Stromal cell of bone marrow (primary cell): ENCODE measurements at places on chromosomes 3 and 15.

GRCh38 chr3:129686941-129687340 is 80.5 kb upstream of the PLXND1 start:
- no peak for DNase-seq

- DNase-seq, result no peak
Observed at GRCh38 chr3:130679218-130679617, 67.4 kb downstream of the PIK3R4 start.

GRCh38 chr3:171088964-171089754 is 62.6 kb upstream of the SLC2A2 start:
- peak; percentile 60 for DNase-seq

DNA sequence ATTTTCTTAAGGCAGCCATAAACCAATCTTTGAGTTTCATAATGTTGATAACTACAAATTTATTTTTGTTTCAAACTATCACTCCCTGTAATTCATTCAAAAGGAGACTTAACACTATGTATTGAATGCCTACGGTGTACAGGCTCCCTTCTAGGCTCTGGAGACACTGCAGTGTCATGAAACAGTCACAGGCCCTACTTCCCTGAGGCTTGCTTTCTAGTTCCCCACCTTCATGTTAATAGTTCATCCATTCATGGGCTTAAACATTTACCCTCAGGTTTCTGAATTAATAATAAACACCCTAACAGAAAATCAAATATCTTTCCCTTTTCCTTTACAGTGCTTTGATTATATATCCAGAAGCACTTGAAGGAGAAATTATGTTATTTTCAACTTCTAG is 168.7 kb downstream of the CHL1 start:
- DNase-seq, result no peak

GRCh38 chr3:170992854-170993253 is 33.7 kb downstream of the SLC2A2 start:
- DNase-seq, result no peak

DNA sequence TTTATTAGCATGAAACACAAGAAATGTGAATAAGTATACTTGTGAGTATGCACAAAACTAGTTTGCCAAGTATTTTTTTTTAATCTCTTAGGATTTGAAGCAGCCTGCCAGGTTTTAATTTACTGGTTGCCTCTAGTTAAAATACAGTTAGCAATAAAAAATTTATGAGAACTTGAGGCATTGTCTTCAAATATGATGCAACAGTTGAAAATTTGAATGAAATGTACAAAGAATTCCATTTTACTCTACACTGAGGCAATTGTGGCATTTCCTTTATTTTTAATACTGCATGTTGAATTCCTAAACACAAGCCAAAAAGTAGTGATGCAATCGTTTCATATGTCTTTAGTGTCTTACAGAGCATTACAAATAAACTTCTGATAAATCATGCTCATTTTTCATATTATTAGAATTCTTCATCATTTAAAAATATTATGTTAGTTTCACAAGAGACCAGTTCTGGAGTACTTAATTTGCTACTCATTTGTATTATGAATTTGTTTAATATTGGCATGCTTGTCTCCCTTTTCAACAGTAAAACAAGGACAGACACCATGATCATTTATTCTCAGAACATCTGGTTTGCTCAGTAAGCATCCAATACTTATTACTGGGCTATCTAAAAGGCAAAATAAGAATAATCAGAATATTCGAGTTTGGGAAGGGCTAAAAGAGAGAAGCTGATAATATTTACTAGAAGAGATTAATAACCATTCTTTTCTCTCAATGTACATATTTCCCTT is 124.8 kb upstream of the PTX3 start:
- DNase-seq, result peak; percentile 87

- no peak for DNase-seq
Observed at GRCh38 chr15:61680260-61681037, 379.8 kb downstream of the VPS13C start.

DNA sequence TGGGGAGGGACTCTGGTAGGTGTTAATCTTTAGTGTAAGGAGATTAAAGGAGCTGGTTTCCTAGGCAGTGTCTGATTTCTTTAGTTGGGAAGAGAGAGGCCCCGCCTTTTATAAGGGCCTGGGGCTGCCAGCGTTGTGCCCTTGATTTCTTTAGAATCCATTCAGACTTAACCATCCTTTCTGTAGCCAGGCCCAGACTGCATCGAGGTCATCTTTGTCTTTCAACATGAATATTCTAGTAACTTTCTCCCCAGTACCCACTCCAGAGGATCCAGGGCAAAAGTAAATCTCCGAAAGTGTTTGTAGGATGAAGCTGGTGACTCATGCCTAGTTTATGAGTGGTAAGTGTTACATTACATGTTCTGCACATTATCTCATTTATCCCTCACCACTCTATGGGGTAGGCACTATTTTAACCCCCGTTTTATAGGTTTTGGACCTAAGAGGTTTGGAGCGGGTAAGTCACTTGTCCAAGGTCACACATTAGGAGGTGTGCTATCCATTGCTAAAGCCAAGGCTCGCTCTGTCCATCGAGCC is 11.8 kb upstream of the USP3 start:
- DNase-seq, result no peak

DNA sequence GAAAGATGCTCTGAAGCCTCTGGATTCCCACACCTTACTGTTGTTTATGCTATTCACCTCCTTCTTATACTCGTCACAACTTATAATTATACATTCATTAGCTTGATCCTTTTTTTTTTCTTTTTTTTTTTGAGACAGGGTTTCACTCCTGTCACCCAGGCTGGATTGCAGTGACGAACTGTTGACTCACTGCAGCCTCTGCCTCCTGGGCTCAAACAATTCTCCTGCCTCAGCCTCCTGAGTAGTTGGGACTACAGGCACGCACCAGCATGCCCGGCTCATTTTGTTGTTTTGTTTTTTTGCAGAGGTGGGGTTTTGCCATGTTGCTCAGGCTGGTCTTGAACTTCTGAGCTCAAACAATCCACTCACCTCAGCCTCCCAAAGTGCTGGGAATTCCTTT is 143.6 kb downstream of the PLCL2 start:
- DNase-seq, result no peak

- no peak for DNase-seq
Observed at GRCh38 chr15:72323752-72324151, 3.8 kb upstream of the CELF6 start.

GRCh38 chr3:187914231-187914630 is 169.0 kb upstream of the BCL6 start:
- DNase-seq, result no peak

GRCh38 chr3:151879037-151879436 is 5.6 kb downstream of the SUCNR1 start:
- DNase-seq, result no peak

- no peak for DNase-seq
Observed at GRCh38 chr15:81113204-81113657, 20.8 kb upstream of the CFAP161 start.

DNA sequence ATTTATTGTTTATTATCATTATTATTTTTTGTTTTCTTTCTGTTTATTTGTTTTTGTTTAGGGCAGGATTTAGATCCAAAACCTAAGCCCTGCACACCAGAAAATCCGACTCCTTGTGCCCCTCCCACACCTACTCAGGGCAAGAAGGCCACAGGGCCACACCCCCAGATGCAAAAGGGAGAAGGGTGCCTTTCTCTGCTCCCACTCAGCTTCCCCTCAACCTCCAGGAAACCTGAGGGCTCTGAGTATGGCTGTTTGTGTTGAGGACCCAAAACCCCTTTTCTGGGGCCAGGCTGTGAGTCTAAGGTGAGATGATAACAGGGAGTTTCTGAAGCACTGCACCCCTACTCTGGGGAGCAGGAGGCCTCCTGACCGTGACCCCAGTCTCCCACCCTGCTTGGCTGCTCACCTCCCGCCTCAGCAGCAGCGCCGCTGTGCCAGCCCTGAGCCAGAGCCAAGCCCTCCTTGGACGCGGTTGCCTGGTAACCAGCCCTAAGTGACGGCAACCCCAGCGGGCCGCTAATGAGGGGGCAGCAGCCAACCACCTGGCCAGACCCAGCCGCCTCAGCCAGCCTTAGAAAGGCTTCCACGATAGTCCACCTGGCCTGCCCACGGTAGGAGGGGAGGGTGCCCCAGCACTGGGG is 6.4 kb upstream of the C15orf39 start:
- DNase-seq, result no peak

DNA sequence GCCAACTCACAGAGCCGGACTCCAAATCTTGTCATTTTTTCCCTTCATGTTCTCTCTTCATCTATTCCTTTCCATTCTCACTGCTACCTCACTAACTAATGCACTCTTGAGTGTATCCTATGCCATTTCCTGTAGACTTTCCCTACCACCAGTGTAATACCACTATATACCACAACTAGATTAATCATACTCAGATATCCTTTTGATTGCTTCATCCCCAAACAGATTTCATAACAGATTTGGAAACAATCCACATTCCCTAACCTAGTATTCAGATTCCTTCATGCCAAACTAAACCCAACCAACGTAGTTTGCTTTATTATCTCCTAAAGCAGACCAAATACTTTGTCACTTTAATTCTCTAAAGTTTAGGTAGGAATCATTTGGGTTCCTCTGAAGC is 2.6 kb upstream of the PLOD2 start:
- peak; percentile 90 for DNase-seq

DNA sequence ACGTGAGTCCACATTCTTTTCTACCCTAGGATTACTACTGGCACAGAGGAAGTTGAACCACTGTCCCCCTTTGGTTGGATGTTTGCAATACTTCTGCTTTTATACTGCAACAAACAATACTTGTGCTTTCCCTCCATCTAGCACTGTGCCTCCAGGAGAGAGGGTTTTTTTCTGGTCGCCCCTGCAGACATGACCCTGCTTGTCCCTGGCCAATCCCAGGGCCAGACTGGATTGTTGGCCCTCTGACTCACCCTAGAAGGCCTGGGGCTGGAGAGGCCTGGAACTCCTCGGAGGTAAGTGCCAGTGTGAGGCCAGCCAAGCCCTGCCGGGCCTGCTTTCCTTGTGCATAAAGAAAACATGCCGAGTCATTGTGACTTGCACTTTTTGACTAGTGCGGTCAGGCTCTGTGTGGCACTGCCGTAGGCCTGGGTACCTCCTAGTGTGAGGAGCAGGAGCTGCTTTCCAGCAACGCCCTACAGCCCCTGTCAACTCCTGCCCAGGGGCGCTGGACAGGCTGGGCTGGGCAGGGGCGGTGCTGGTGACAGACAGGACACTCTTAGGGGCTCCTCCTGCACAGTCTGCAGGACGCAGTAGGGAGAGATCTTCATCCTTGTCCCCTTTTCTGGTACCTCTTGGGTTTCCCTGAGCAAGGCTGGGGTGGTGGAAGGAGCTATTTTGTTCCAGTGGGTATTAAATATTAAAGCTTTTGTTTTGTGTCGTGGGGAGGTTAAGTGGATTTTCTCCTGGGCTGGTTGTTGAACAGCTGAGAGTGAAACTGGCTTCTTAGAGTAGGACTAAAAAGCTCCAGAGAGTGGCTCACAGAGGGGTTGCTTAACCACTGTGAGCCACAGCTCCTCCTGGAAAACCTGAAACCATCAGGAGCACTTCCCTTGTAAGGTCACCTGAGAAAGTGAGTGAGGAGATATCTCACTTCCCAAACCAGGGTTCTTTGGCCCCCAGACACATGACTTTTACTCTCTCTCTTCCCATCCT is 14.4 kb upstream of the TKT start:
- DNase-seq, result peak; percentile 96

DNA sequence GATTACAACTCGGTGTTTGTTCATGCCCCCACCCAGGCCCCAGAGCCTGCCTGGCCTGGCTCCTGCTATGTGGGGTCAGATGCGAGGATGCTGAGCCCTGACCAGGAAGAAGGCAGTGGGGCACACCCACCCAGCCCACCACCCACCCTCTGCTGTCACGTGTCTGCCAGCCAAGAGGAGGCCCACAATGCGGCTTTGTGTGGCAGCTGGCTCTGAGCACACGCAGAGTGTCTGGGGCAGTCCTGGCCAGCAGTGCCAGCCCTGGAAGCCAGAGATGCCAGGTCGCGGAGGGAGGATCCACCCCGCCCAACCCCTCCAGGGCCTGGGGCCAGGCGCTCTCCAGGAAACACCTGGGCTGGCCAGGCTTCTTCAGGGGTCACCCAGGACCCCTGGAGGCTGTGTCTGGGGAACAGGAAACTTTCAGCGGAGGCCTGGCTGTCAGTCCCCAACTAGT is 26.4 kb upstream of the KLF13 start:
- DNase-seq, result no peak

- peak; percentile 90 for DNase-seq
Observed at GRCh38 chr3:4416961-4417360, 50.1 kb downstream of the SUMF1 start.

GRCh38 chr15:62334536-62334935 is 169.5 kb upstream of the C2CD4B start:
- no peak for DNase-seq

DNA sequence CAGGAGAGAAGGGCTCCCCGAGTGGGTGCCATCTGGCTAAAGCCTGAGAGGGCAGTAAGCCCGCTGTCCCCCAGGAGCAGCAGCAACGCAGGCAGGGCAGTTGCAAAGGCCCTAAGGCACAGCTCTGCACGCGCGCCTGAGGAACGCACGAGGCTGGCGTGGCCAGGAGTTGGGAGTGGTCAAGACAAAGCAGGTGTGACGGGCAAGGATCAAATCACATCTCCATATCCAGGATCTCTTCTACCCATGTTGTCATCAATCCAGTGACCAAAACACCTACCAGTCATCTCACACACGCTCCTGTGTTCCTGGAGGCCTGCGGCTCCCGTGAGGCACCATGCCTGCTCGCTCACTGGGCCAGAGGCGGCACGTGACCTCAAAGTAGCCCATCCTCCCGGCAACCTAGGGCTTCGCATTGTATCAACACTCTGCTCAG is 59.5 kb downstream of the ERC2 start:
- DNase-seq, result no peak

DNA sequence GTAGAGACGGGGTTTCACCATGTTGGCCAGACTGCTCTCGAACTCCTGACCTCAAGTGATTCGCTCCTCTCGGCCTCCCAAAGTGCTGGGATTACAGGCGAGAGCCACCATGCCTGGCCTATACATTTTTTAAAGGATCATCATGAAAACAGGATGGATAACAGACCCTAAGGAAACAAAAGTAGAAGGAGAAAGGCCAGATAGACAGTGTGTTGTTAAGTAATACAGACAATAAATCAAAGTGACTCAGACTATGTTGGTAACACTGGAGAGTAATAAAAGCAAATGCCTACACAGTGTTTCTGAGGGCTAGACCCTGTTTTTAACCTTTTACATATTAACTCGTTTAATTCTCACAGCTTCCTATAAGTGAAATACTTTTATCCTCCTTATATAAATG is 133.8 kb upstream of the MCTP2 start:
- no peak for DNase-seq

GRCh38 chr15:58924327-58924726 is 9.2 kb downstream of the SLTM start:
- peak; percentile 27 for DNase-seq

GRCh38 chr3:180070925-180071324 is 34.2 kb upstream of the PEX5L start:
- no peak for DNase-seq

GRCh38 chr15:88711806-88712205 is 73.0 kb downstream of the ISG20 start:
- no peak for DNase-seq
